NCI-H1417 treated with DMSO at 0.1 percent for 48 hours (cell line): ENCODE measurements at places on chromosomes 4 and X.

GRCh38 chr4:1987721-1988326 is 20.9 kb downstream of the NELFA start:
- DNase-seq, result no peak

DNA sequence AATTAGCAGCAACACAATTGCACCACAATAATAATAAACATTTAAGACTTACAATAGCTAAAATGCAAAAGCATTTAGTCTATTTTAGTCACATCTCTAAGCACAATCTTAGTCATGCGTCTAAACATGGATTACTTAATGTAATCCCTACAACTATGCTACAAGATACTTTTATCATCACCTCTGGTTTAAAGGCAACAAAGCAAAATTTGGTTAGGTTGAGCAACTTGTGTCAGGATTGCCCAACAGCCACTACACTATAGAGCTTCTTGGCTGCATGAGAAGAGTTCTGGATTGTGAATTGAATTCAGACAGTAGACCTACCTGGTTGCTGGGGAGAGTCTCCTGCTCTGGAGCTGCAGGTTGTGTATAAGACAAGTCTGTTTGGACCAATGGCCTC is 146.5 kb upstream of the PUDP start:
- DNase-seq, result no peak

GRCh38 chr4:3745886-3746656 is 20.1 kb upstream of the ADRA2C start:
- no peak for DNase-seq

- DNase-seq, result no peak
Measured at GRCh38 chr4:10554694-10555093, 97.5 kb upstream of the ZNF518B start.

GRCh38 chr4:71830-72229 is 18.7 kb downstream of the ZNF595 start:
- no peak for DNase-seq

GRCh38 chrX:41033299-41033698 is 51.9 kb upstream of the USP9X start:
- no peak for DNase-seq

GRCh38 chrX:10631416-10632145 is 11.2 kb upstream of the MID1 start:
- no peak for DNase-seq

DNA sequence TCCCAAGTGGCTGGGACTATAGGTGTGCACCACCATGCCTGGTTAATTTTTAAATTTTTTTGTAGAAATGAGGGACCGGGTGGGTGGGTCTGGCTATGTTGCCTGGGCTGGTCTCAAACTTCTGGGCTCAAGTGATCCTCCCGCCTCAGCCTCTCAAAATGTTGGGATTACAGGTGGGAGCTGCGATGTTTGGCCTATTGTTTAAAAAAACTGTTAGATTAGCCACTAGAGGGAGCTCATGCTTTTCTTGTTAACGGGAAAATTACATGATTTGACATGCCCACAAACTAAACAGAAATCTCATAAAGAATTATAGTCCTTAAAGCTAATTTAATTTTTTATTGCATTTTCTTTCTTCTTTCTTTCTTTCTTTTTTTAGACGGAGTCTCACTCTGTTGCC is 5.0 kb upstream of the SDAD1 start:
- peak; percentile 29 for DNase-seq

- DNase-seq, result no peak
Measured at GRCh38 chr4:35771571-35771970, 472.7 kb downstream of the ARAP2 start.

- no peak for DNase-seq
Measured at GRCh38 chr4:8838961-8839431, 32.6 kb downstream of the HMX1 start.

DNA sequence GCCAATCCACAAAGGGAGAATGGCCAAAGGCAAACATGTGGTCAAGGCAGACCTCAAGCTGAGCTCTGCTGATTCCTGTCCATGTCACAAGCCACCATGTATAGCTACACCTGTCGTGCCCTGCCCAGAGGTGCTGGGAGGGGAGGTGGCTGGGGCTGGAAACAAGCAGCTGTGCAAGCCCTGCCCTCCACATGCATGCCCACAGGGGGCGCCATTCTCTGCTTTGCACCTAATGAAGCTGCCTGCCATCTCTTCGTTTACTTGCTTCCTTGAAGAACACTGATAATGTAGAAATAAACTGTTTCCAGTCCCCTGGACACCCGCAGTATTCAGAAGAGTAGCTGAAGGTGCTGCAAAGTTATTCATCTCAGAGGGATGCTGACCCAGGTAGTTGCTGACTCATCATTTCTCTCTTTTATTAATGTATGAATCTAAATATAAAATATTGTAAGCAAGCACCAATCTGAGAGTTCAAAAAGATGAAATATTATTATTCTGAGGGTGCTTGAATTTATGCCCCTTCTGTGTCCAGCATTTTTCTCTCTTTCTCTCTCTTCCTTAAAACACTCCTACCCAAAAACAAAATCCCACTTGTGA is 278.6 kb downstream of the ADGRA3 start:
- DNase-seq, result no peak

DNA sequence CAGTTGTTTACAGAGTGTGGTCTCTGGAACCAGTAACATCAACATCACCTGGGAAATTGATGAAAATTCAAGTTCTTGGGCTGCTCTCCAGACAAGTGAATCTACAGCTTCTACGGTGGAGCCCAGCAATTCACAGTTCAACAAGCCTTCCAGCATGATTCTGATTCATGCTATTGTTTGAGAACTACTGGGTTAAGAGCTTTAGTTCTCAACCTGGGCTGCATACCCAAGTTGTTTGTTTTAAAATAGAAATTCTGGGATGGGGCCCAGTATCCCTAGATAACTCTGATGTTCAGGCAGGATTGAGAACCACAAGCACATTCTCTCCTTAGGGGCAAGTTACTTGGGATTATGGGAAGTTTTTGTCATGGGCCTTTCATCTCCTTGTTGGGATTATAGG is 37.9 kb upstream of the PGK1 start:
- no peak for DNase-seq

- DNase-seq, result no peak
Measured at GRCh38 chr4:38075370-38076152, 115.4 kb downstream of the PTTG2 start.

DNA sequence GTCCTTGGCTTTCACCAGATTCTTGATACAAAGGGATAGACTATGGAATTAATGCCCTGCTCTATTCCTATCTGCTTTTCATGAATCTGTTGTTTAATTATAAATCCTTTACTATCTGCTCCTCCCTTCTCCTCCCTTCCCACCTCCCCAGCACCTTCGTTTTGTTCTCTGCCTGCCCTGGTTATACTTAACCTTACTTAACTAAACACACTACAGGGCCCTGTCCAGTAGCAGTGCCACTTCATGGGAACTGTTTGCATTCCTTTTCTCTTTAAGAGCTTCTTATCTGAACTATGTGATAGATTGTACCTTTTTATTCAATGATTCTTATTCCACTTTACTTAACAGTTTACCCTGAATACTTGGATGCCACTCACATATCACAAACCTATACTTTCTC is 830 bp downstream of the HOPX start:
- DNase-seq, result no peak

GRCh38 chr4:171517883-171518282 is 295.3 kb upstream of the GALNTL6 start:
- no peak for DNase-seq

GRCh38 chr4:153713866-153714646 is 30.0 kb downstream of the TLR2 start:
- DNase-seq, result no peak

GRCh38 chr4:149095001-149095400 is 652.8 kb upstream of the NR3C2 start:
- DNase-seq, result no peak

- DNase-seq, result no peak
Measured at GRCh38 chrX:46823481-46823880, 13.4 kb upstream of the RP2 start.

GRCh38 chrX:76802708-76803107 is 375.2 kb downstream of the MAGEE1 start:
- no peak for DNase-seq

DNA sequence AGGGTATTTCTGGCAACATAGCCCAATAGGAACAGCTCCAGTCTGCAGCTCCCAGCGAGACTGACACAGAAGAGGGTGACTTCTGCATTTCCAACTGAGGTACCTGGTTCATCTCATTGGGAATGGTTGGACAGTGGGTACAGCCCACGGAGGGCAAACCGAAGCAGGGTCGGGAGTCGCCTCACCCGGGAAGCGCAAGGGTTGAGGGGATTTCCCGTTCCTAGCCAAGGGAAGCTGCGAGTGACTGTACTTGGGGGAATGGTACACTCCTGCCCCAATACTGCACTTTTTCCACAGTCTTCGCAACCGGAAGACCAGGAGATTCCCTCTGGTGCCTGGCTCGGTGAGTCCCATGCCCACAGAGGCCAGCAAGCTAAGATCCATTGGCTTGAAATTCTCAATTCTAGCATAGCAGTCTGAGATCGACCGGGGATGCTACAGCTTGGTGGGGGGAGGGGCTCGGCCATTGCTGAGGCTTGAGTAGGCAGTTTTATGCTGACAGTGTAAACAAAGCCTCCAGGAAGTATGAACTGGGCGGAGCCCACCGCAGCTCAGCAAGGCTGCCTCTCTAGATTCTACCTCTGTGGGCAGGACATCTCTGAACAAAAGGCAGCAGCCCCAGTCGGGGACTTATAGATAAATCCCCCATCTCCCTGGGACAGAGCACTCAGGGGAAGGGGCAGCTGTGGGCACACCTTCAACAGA is 14.0 kb upstream of the ADAD1 start:
- DNase-seq, result no peak

DNA sequence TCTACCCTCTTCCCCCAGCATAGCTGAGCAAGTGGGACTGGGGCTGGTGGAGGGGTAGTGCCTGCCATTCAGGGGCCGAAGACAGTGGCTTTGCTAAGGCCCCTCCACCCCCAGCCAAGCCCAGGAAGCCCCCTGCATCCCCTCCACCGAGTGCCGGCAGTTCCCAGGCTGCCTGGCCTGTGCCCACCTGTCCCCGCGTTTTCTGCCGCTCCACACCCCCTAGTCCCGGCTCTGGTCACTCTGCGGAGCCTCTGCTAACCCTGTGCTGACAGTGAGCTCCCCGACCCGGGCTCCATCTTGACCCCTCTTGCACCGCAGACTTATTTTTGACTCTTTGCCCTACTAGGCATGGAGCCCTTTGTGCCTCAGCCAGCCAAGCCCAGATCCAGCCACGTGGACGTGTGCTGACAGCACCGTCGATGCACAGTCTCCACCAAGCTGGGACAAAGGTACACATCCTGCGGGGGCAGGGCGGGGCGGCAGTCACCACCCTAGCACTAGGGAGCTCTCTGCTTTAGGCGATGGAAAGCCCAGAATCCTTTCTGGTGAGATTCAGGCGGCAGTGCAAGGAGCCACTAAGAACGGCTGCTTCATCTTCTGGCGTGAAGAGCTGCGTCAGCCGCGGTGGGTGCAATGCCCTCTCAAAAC is 96.6 kb downstream of the PHKA2 start:
- DNase-seq, result no peak

DNA sequence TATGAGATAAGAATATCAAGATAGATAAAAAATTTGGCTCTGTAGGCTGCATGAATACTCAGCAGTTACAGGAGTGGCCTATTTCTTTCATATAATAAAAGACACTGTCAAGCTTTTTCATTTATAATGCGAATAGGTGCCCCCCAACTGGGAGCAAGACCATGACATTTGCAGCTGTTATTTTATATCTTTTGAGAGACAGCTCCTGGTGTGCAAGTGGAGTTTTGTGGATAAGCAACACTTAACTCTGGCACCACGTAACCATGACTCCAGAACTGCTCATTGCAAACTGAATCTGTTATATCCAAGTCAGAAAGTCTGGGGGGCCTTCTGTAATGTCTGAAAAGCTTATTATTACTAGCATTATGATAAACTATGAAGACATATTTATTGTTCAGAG is 1372.4 kb downstream of the C4orf33 start:
- no peak for DNase-seq

DNA sequence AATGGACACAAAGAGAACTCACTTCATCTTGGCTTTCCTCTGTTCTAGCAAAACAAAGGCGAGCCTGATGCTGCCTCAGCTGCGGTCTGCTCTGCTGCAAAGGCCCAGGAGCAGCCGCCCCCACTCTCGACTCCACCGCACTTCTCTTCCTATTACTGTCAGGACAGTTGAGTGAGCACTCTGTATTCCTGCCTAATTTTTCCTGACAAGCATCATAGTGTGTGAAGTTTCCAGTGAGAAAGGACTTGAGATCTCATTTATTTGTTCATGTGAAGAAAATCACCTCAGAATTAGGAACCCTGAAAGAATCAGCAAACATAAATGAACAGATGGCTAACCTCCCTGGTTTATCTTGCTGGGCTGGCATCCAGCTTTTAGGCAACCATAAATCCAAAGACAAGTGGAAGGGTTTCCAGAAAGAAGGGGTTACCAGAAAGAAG is 15.6 kb downstream of the SCARB2 start:
- peak; percentile 77 for DNase-seq

- no peak for DNase-seq
Measured at GRCh38 chr4:48341776-48342605, 662 bp downstream of the SLAIN2 start.
